Stimulated activated CD4-positive, alpha-beta T cell treated with anti-CD3 and anti-CD28 coated beads, Interleukin-12 subunit alpha, Interleukin-12 subunit beta, amount 100 ng/mL, for 4 hours (primary cell): ENCODE measurements at places on chromosomes 16 and 17.
A peak's percentile ranks its signal among the peaks of the same experiment; 100 is the strongest.

- no peak for DNase-seq
Observed at GRCh38 chr17:55321427-55322060, 56.8 kb downstream of the HLF start.

GRCh38 chr17:64964796-64965195, 45.5 kb upstream of the LRRC37A3 start:
- no peak for DNase-seq

DNA sequence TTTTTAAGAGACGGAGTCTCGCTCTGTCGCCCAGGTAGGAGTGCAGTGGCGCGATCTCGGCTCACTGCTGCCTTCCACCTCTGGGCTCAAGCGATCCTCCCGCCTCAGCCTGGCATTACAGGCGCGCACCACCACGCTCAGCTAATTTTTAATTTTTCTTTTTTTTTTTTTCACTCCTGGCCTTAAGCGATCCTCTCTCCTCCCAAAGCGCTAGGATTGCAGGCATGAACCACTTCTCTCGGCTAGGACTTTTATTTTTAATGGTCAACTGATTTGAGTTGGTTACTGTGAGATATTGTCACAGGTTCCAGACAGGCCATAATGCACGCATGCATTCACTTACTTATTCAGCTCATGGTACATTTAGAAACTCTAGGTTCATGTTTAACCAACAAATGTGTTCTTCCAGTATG, 888 bp downstream of the PIGW start:
- DNase-seq = no peak

- DNase-seq = no peak
Observed at GRCh38 chr16:68526143-68526781, 12.8 kb upstream of the ZFP90 start.

- no peak for DNase-seq
Observed at GRCh38 chr17:1446201-1446600, 9.8 kb downstream of the CRK start.

DNA sequence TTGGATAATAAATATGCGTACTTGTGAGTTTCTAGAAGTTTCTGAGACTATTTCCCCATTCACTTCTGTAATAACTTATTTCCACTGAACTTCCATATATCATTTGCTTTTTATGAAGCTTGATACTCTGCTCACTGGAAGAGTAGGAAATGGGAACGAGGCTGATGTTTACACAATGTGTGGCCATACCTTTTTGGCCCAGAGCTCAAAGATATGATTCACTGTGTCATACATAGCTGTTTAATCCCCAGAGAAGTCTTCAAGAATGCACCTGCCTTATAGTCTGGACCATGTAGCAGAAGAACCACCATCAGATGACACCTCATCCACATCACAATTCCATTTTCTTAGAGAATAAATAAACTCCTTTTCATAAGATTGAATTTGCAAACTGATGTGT, 40.3 kb upstream of the TEKT3 start:
- DNase-seq = no peak

DNA sequence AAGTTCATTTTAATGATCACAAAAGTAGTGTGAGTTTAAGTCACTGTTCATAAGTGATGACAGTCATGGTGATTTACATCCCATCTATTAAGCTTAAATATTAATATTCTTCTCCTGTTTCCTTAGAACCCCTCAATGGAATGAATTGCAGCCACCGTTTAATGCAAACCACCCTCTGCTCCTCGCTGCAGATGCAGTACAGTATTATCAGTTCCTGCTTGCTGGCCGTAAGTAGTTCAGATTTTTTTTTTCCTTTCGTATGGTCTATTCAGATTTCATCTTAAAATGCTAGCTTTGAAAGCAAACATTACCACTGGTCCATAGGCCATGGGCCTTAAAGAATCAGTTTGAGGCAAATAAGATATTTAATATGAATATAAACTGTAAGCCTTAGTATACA, 359.0 kb upstream of the TBX2 start:
- DNase-seq = no peak

DNA sequence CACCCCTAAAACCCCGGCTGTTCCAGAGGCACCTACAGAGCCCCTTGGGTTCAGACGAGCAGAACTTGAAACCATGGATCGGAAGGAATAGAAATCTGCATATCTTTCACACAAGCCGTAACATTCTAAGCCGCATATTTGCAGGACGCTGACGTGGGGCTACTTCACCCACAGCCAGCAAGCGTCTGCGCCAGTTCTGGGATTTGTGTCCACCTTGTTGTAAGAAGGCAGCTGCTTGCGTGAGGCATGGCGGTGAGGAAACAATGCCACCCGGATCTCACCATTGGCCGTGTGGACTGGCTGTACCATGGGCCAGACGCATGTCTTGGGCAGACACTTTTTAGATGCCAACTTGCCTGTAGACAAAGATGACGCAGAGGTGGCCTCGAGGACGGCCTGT, 34.5 kb downstream of the TNFRSF13B start:
- no peak for DNase-seq

DNA sequence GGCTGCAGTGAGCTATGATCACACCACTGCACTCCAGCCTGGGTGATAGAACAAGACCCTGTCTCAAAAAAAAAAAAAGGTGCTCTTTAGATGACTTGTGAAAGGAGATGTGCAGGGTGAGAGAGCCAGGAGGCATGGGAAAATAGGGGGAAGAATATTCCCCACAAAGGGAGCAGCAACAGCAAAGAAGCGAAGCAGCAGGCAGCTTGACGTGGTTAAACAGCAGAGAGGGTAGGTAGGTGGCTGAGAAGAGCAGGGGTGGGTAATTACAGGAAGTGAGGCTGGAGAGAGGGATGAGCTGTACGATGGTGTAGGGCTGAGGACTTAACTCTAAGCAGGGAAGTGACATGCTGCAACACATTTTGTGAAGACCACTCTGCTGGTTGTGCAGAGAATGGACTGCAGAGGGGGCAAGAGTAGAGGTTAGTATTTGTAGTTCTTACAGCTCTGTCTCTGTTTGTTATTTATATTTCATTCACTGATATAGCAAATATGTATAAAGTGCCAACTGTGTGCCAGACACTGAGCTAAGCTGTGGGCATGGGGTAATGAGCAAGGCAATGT, 1.6 kb downstream of the HEATR3 start:
- DNase-seq = no peak

DNA sequence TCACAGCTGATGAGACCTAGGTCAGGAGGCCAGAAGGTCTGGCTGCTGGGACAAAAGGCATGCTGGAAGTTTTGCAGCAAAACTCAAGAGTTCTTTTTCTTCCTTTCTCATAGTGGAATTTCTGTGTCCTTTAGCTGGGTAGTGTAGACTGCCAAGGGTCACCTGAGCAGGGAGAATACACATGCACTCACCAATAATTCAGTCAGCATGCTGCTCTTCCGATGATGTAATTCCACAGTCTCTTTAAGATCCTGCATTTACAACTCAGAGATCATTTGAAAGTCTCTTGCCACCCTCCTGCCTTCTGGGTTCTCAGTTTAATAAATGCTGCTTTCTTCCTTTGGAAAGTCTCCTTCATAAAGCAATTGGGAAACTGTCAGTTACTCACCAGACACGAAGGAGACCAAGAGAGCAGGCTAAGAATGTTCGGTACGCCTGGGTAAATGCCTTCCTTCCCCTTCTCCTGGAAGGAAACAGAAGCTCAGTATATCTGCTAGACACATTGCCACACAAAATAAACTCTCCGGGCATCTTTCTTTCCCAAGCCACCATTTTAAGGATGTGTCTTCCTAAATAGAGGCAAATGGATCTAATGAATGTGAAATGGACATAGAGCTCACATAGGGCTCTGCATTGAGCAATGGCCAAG, 473.1 kb downstream of the GRIN2A start:
- no peak for DNase-seq

DNA sequence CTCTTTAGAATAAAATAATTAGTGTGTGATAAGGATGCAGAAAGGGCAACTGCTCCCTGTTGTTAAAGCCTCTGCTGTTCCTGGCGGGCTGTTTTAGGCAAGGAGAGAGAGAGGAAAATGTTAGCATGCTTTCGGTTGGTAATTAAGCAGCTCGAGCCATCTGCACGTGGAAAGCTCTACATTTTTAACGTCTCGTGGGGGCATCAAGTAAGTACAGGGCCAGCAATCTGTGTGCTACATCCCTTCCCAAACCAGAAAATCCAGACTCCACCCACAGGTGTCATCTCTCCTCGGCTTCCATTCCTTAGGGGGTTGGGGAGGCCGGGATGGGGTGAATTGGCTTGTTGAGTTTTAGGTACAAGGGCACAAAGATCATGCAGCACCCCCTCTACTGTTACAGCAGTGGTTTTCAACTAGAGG, 62.4 kb upstream of the MARCHF10 start:
- DNase-seq = no peak

DNA sequence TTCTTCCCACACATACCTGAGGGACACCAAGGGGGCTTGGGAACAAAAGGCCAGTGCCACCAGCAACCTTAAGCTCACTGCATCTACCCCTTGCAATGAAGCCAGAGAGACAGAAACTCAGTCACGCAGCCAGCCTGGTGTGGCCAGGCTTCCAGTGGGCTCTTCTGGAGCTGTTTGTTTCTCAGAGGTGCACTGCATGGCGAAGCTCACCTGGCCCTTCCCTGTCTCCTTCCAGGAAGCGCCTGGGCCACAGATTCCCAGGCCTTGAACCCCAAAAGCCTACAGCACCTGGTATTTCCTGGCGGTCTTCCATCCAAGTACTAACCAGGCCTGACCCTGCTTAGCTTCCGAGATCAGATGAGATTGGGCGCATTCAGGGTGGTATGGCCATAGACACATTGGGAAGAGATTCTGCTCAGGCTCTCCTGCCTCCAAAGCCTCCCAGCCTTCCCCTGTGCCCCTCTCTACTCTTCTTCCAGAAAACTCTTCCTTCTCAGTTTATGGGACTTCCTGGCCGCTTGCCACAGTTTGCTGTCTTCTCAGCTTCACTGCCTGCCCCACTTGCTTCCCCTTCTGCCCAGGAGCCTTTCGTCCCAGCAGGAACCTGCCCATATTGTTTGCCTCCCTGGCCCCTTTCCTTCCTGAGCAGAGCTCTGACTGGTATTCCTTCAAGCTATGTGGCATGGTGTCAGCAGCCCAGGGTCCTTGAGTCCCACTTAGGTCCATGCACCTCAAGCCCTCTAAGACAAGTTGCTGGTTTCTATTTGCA, 1.6 kb downstream of the CISD3 start:
- no peak for DNase-seq

GRCh38 chr17:55830699-55831471, 80.0 kb downstream of the PCTP start:
- no peak for DNase-seq

GRCh38 chr17:8861495-8862181, 5.8 kb downstream of the PIK3R6 start:
- no peak for DNase-seq

GRCh38 chr16:23538919-23539278, 18.3 kb downstream of the EARS2 start:
- no peak for DNase-seq

GRCh38 chr16:85753976-85754375, 3.1 kb upstream of the C16orf74 start:
- DNase-seq = no peak

DNA sequence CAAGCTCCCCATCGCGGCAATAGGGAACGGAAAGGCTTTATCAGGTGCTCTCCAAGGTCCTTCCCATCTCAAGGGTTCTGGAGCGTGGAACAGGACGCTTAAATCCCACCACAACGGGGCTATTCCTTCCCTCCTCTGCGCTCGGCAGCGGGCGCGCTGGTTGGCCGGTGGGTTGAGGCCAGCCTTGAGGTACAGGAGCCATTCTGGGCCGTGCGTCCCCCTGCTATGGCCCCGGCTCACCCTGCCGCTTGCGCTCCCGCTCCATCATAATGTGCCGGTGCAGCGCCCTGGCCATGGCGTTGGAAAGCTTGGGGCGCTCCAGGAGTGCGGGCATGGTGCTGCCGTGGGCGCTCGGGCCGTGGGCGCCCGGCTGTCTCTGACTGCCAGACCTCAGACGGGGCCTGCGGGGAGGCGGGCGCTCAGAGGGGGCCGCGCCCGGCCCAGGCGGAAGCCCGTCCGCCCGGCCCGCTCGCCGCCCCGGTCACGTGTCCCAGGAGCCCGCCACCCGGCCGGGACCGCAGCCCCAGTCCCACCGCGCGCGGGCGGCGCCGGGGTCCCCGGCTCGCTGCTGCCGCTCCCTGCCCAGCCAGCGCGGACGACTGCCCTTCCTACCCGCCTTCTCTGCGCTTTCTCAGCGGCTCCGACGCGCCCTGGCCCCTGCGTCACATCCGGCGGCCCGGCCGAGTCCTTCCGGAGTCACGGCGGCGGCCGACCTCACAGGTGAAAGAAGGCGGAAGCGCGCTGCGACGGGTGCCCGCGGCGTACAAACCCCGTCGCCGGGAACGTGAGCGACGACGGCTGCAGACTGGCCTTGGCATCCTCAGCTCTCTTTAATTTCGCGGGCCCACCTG, at the start of gene GPS2:
GPS2 (minus strand) TSS at position 642 of the 851 bp plus-strand sequence; CDS start at position 334, 308 bp downstream.
- DNase-seq = peak; percentile 94

- no peak for DNase-seq
Observed at GRCh38 chr17:13777003-13777402, 175.3 kb upstream of the HS3ST3A1 start.

GRCh38 chr16:28009586-28010373, 53.7 kb downstream of the GSG1L start:
- DNase-seq = no peak

DNA sequence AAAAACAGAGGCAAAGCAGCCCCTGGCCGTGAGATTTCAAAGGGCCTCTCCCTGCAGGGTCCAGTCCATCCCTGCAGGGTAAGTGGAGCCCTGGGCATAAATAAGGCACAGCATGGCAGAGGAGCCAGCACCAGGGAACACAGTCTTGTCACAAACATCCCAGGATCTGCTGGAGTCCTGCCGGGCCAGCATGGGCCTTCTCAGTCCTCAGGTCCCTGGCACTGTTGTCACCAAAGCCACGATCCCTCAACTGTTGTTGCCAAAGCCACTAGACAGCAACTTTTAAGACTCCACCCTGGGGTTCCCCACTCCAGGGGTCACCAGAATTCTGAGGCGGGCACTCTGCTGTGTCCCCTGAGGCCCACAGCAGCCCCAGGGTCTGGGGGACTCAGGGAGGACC, 47.8 kb upstream of the BAHCC1 start:
- DNase-seq = no peak

- no peak for DNase-seq
Observed at GRCh38 chr16:66678337-66678736, 18.2 kb downstream of the CMTM4 start.

- no peak for DNase-seq
Observed at GRCh38 chr17:59423903-59424302, 92.4 kb downstream of the YPEL2 start.

GRCh38 chr16:86987746-86988670, 329.2 kb downstream of the C16orf95 start:
- DNase-seq = no peak

- no peak for DNase-seq
Observed at GRCh38 chr16:89672177-89672941, 14.1 kb upstream of the CDK10 start.
